ENCODE measurements at places on chromosomes 4 and X.
A peak's percentile ranks its signal among the peaks of the same experiment; 100 is the strongest.

- DNase-seq, result no peak
Observed at GRCh38 chr4:184896868-184897715, 71.3 kb upstream of the ACSL1 start.

- no peak for DNase-seq
Observed at GRCh38 chr4:38011511-38012162, 51.4 kb downstream of the PTTG2 start.

- no peak for DNase-seq
Observed at GRCh38 chrX:124231451-124231759, 101.1 kb upstream of the TEX13D start.

DNA sequence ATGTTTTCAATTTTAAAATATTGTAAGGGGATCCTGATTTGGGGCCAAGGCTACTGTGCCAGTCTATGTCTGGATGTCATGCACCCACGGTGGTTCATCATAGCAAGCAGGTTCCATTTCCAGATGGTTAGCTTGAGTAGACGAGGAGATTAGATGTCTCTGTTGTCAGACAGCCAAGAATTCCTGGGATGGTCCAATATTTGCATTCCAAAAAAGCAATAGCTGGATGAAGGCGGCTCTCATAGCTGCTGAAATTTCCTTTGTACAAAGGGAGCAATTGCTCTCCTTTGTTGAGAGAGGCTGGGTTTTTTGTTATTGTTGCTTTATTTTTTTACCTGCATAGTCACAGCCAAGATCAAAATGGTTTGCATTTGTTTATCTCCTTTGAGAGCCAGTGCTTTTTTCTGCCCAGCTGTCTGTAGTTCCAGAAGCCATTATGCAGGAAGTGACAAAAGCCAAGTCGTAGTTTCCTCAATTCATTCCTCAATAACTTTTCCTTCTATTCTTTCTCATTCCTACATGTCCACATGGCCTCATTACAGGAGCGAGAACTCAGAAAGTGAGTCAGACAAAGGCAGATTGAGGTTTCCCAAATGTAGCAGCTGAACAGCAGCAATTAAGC lies 107.9 kb downstream of the MMRN1 start:
- DNase-seq, result no peak

DNA sequence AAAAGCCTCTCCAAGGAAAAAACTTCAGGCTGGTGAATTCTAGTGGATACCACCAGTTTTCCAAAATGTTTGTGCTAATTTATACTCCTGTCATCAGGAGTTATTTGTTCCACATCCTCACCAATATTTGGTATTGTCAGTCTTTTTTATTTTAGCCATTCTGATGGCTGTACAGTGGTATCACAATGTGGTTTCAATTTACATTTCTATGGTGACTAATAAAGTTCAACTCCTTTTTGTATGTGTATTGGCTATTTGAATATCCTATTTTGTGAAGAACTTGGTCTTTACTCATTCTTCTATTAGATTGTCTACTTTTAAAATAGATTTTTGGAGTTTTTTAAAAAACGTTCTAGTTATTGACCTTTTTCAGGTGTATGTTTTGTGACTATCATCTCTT lies 33.0 kb upstream of the FRAS1 start:
- no peak for DNase-seq

DNA sequence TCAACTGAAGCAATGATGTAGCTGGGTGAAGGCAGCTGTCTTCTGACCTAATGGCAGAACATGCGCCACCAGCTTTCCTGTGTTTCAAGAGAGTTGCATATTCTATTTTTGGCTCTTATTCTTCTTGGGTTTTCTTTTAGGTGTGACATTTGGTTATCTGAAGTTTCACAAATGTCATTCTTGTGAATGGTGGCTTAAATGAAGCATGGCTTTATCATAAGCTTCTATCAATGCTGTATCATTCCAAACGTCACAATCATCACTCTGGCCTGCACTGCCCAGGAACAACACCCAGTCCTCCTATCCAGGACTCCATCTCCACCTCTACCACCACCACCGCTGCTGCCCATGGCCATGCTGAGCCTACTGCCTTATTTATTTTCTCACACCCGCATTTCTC lies 69.7 kb upstream of the WWC2 start:
- no peak for DNase-seq

- DNase-seq, result peak; percentile 56
Observed at GRCh38 chrX:136395271-136395670, 92.5 kb upstream of the BRS3 start.

DNA sequence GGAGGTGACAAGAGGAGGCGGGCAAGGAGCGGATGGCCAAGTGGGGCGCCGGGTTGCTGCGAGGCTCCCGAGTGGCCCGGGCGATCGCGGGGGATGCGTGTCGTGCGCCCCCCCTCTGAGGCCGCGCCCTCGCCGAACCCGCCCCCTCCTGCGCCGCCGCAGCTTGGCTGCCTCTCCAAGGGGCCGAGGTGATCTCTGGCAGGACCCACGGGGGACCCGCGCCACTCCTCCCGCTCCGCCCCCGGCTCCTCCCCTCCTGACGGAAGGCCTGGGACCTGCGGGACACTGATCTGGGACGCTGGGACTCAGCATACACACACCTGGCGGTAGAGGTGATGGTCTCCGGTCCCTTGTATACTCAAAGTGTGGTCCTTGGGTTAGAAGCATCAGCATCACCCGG lies 21.9 kb upstream of the FAM47C start:
- DNase-seq, result no peak

DNA sequence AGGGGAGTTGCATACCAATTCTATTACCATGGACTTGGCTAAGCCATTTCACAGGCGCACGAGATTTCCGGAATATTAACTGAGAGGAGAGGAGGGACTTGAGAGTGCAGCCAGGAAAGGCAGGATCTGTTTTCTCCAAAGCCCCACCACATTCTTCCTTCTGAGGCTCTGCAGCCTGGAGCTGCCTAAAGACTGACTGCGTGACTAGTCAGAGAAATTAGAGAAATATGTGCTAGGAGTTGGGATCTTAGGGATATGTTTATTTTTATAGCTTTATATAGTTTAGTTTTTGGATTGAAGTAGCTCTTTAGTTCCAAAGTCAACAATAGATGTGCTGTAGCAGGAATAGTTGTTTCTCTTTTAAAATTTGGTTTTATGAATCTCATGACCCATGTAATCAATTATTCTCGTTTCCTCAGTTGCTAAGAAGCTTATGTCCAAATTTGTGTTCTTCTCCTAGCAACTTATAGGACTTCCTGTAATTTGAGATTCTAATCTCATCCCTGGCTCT lies 300.1 kb upstream of the DDX53 start:
- DNase-seq, result no peak

GRCh38 chr4:183517194-183517593 lies 12.3 kb downstream of the ING2 start:
- no peak for DNase-seq

GRCh38 chr4:54571293-54572151 lies 86.2 kb upstream of the KIT start:
- DNase-seq, result no peak

DNA sequence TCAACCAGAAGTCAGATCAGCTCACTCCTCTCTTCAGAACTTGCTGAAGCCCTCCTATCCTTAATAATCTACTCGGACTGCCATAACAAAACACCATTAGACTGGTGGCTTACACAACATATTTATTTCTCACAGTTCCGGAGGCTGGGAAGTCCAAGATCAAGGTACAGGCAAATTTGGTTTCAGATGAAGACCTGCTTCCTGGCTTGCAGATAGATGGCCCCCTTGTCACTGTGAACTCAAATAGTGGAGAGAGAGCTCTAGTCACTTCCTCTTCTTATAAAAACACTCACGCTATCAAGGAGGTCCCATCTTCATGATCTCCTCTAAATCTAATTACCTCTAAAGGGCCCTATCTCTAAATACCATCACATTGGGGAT lies 125.1 kb downstream of the CAMK2D start:
- DNase-seq, result no peak

GRCh38 chr4:96097040-96097607 lies 257.2 kb downstream of the PDHA2 start:
- DNase-seq, result peak; percentile 29

DNA sequence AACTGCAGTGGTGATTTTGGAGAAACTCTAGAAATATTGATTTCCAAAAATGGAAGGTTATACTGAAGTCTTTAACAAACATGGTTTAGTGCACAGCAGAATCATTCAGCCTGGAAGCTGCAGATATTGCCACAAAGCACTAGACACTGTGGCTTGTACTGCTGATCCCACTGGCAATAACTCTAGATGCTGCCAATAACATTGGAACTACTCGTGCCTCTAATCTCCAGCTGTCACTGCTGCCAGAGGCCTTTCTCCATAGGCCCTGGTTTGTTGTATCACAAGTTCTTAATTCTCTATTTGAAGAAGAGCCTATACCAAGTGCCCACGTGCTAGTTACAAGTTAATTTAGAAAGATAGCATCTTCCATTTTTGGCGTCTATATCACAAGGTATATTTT lies 19.3 kb downstream of the DMP1 start:
- no peak for DNase-seq

DNA sequence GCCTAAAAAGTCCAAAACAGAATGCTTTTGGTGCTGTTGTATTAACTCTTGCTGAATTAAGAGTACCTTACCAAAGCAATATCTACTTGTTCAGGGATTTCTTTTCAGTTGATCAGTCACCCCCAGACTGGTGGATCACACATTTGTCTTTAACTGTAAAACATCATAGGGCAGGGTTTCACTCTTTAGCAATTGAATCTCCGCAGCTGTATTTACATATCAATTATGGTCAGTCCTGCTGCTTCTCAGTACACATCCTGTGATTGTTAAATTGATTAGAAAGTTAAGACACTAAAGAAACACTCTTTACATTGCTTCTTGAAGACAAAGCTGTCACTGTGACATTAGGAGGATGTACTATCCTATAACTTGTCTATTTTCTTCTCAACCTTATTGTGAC lies 277.1 kb upstream of the ADGRL3 start:
- no peak for DNase-seq
